ENCODE measurements at places on chromosomes 12 and 14. TPM values are rescaled to one million over a fixed set of nuclear protein-coding genes. Genes with fewer than 3 reads are reported as not detected.

GRCh38 chr12:97638739-97639138, 176.1 kb downstream of the RMST start:
- DNase-seq: no peak
- no peaks in the 10 kb centered on the region for H3K27me3 ChIP-seq
- H3K36me3 ChIP-seq: no peaks in the 10 kb centered on the region
- H3K27ac ChIP-seq: no peak overlapping the region
- H3K4me3 ChIP-seq: no peak overlapping the region

DNA sequence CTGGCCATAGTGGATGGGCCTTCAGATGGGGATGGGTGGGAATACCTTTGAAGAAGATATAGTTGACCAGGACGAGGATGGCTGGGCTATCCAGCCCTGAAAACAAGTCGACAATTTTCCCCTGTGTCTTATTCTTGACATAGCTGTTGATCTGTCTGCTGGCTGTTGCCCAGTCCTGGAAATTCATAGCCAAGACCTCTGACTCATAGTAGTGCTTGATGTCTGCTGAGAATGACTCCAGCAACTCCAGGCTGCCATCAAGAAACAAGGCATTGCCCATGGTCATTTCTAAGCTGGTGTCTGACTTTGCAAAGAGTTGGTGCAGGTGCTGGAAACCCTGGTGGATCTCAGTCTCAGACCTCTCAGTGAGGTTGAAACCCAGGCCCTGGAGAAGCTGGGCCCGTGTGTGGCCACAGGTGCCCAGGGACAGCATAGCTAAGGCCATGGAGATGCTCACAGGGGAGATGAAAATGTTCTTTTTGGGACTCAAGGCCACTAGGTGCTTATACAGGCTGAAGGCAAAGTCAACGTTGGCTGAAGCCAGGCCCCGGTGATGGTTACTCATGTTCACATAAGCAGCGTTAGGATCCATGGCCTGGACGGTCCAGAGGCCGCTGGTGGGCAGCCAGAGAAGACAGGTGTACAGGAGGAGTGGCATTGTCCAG, 9.0 kb downstream of the SERPINA6 start:
- peaks cover 3% of the 10 kb centered on the region for H3K27me3 ChIP-seq
- no peak for DNase-seq
- H3K4me3 ChIP-seq: no peak overlapping the region
- H3K4me1 ChIP-seq: no peaks in the 10 kb centered on the region
- no peaks in the 10 kb centered on the region for H3K36me3 ChIP-seq

- H3K4me1 ChIP-seq: no peaks in the 10 kb centered on the region
- H3K4me3 ChIP-seq: no peak overlapping the region
- H3K27ac ChIP-seq: no peak overlapping the region
Measured at GRCh38 chr12:84766375-84766774, 146.2 kb downstream of the SLC6A15 start.

DNA sequence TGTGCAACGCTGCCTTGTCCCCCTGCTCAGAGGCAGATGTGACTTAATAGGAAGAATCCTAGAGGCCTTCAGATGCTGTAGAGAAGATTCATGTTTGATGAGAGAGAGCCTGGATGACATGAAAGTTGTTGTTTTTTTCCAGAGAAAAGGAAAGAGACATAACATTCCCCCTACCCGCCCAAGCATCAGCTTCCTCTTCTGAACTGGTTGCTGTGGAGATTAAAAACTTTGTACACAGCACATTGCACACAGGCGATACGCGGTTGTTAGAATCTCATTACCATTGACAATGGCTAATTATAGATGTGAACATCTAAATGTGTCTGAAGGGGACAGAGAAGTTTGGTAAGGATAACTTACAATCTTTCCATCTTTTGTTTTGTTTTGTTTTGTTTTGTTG, 13.6 kb upstream of the ETFBKMT start:
- H3K27me3 ChIP-seq: no peaks in the 10 kb centered on the region
- H3K4me3 ChIP-seq: no peak overlapping the region
- no peaks in the 10 kb centered on the region for H3K36me3 ChIP-seq
- DNase-seq: no peak
- no peak overlapping the region for H3K27ac ChIP-seq

GRCh38 chr12:110348431-110349059, 55.0 kb downstream of the ANAPC7 start:
- no peak for DNase-seq
- peaks cover 26% of the 10 kb centered on the region for H3K36me3 ChIP-seq
- H3K4me3 ChIP-seq: no peak overlapping the region
- H3K27me3 ChIP-seq: no peaks in the 10 kb centered on the region
- H3K27ac ChIP-seq: no peak overlapping the region
- peaks cover 39% of the 10 kb centered on the region for H3K4me1 ChIP-seq

DNA sequence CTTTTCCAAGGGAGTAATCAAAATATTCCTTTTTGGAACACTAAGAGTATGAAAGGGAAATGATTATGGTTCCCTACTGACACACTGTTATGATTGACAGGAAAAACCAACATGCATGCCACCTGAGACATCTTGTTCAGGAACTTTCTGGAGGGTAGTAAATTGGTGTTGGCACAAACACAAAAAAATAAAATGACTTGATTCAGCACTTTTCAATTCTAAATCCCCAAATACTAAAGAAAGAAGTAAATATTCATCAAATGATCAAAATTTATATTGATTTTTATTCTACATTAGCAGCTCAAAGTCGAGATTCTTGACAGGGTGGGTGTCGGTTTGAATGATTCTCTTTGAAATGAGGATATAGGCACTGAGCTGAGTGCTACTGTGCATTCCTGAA, 271.4 kb upstream of the NPAS3 start:
- H3K27ac ChIP-seq: no peak overlapping the region
- no peak for DNase-seq
- H3K4me3 ChIP-seq: no peak overlapping the region
- H3K36me3 ChIP-seq: no peaks in the 10 kb centered on the region

DNA sequence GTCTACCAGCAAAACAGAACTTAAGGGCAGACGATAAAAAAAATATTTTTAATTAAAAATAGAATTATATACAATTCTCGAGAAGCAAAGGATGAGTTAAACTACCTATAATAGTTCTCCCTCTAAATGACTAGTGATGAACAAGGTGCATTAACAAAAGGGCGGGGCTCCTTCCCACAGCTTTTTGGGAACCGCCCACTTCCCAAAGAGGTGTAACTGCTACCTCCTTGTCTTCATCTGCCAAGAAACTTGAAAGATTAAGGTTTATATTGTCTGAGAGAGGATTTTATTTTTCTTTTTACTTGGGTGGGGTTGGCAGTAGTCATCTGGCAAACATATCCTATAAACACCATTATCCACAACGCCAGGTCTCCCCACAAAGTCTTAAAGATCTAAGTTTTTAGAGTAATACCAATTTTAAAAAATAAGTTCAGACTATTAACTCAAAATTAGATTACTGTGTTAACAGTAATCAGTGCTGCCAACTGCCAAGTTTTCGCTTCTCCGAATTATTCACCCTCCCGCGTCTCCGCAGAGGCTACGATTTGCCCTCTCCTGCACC, 938 bp downstream of the RALGAPA1 start:
- DNase-seq: peak; percentile 14
- peak overlapping the region; percentile 100 for H3K4me3 ChIP-seq
- no peaks in the 10 kb centered on the region for H3K36me3 ChIP-seq
- no peaks in the 10 kb centered on the region for H3K27me3 ChIP-seq

DNA sequence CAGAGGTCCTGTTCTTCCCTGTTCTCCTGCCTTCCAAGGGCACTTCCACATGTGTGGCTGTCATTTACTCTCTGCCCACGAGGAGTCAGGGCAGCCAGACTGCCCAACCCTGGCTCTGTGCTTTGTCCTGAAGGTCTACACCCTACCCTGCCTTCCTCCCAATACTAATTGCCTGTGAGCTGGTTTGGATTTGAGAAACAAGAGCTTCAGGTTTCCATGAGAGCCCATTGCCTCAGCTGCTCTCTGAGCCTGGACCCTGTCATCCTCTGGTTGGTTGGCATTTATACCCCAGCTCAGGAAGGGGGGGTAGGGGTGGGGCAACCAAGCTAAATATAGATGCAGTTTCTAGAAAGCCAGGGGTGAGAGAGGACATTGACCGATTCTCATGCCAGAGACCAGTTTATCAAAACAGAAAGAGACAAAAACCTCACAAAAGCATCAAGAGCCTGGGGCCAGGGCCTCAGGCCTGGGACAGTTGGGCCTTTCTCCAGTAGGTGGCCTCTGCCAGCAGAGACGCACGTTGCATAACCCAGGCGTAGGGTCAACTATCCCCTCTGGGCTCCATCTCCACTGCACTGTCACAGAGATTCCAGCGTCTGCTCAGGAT, 34.5 kb downstream of the VDR start:
- peak overlapping the region; percentile 88 for H3K27ac ChIP-seq
- peaks cover 93% of the 10 kb centered on the region for H3K4me1 ChIP-seq
- peak overlapping the region; percentile 17 for H3K4me3 ChIP-seq

- no peaks in the 10 kb centered on the region for H3K36me3 ChIP-seq
- no peaks in the 10 kb centered on the region for H3K4me1 ChIP-seq
- H3K4me3 ChIP-seq: no peak overlapping the region
- DNase-seq: no peak
- H3K27ac ChIP-seq: no peak overlapping the region
- no peaks in the 10 kb centered on the region for H3K27me3 ChIP-seq
Measured at GRCh38 chr12:51798501-51798900, 50.0 kb downstream of the FIGNL2 start.

GRCh38 chr12:119415714-119416113, 81.2 kb downstream of the CCDC60 start:
- no peaks in the 10 kb centered on the region for H3K36me3 ChIP-seq
- no peak overlapping the region for H3K27ac ChIP-seq
- H3K4me3 ChIP-seq: no peak overlapping the region

GRCh38 chr12:113464852-113465719, 6.6 kb downstream of the LHX5 start:
- H3K4me1 ChIP-seq: peaks cover 20% of the 10 kb centered on the region
- peaks cover 3% of the 10 kb centered on the region for H3K36me3 ChIP-seq
- DNase-seq: no peak
- peak overlapping the region; percentile 59 for H3K4me3 ChIP-seq

DNA sequence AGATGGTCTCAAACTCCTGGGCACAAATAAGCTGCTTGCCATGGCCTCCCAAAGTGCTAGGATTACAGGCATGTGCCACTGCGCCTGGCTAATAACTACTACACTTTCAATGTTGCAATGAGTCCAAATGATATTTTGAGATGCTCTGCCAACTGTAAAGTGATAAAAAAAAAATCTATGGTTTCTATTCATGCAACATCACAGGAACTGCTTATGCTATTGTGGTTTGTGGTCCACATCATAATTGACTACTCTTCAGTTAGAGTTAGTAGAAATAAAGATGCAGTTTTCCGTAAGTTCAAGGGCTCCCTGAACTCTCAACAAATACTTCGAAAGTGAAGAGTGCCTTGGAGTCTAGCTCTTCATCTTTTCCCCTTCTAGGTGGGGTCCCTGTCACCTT, 239.4 kb downstream of the C12orf75 start:
- H3K27ac ChIP-seq: no peak overlapping the region
- H3K36me3 ChIP-seq: no peaks in the 10 kb centered on the region
- no peaks in the 10 kb centered on the region for H3K4me1 ChIP-seq
- no peak overlapping the region for H3K4me3 ChIP-seq
- H3K27me3 ChIP-seq: peaks cover 19% of the 10 kb centered on the region

GRCh38 chr12:40331886-40332285, 107.1 kb downstream of the LRRK2 start:
- DNase-seq: no peak
- no peak overlapping the region for H3K4me3 ChIP-seq
- H3K4me1 ChIP-seq: no peaks in the 10 kb centered on the region
- H3K27ac ChIP-seq: no peak overlapping the region
- H3K27me3 ChIP-seq: no peaks in the 10 kb centered on the region
- H3K36me3 ChIP-seq: no peaks in the 10 kb centered on the region

DNA sequence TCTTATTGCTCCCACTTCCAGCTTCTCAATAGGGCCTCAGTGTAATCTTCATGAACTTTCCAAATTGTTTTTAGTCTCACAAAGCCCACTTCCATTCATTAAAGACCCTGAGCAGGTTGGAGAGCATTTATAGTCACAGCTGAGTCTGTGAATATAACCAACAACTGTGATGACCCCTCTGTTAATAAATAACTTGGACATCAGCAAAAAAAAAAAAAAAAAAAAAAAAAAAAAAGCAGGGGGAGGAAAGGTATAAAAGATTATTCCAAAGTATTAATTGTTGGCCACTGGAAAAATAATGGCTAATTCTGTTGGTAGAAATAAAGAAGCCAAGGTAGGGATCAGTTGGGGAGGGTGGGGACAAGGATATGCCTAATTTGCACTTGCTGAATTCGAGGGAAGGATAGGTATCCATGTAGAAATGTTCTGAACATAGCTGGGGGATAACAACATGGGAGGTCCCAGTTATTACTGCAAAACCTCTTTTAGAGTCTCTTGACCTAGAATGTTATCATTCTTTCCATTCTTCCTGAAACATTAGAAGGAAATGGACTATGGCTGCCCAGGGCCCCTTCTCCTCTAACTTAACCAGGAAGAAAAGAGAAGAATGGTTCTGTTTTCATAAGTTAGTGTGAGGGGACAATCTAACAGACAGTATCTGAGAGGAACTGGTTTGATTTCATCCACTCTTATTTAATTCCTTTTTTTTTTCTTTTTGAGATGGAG, 56.5 kb downstream of the SAMD4A start:
- peaks cover 39% of the 10 kb centered on the region for H3K4me1 ChIP-seq
- no peaks in the 10 kb centered on the region for H3K27me3 ChIP-seq
- DNase-seq: no peak
- H3K4me3 ChIP-seq: peak overlapping the region; percentile 13
- peak overlapping the region; percentile 56 for H3K27ac ChIP-seq

DNA sequence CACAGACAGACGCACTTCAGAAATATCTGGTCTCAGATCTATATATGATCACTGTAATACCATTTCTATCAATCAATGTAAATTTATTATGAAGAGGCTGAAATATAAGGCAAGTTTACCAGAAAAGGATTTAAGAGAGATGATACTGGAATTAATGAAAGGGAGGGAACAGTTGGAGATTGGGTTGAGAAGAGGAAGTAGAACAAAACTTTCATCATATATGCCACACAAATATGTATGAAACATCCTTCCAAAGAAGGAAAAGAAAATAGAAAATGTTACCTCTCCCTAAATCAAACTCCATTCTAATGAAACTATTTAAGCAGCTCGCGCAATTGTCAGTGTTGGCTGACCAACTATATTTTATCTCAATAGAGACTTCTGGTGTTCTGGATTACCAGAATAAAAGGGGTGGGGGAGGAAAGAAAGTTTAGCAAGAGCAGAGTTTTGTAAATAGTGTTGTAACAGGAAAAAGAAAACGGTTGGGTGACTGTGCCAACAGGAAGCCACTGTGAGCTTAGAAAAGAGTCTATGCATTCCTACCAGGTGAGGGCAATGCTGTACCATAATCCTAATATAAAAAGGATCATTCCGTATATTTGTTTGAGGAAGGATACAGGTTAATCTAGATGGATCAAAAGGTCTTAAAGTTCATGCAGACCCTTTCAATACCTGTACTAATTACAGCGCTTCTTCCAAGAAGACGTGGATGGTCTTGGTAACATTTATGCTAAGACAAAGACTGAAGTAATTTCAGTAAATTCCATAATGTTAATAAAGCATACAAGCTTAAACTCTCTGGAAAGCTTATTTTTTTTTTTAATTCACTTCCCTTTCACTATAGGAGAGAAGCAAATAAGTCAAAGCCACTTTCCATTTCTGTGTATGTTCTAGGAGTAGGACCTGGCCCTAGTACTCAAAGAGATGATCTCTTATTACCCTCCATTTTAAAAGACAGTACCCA, 14.5 kb upstream of the LLPH start:
- no peaks in the 10 kb centered on the region for H3K27me3 ChIP-seq
- no peak overlapping the region for H3K4me3 ChIP-seq

Gene MMP17
- not detected for total RNA-seq

Gene REP15
- total RNA-seq: not detected

Gene LRFN5
- total RNA-seq: not detected

Gene PTGDR
- total RNA-seq: 0.19 TPM

Gene BEST3
- total RNA-seq: not detected

Gene SDR9C7
- total RNA-seq: 0.14 TPM

Gene EXOC3L4
- total RNA-seq: not detected
